ENCODE measurements at places on chromosomes 3 and 15. TPM values are rescaled to one million over a fixed set of nuclear protein-coding genes. Genes with fewer than 3 reads are reported as not detected.

The TATDN2 gene
- 21.4 TPM for total RNA-seq

The GOLGA8R gene
- total RNA-seq, result 1.2 TPM

The ANKRD63 gene
- not detected for total RNA-seq

The VIPR1 gene
- total RNA-seq, result 0.56 TPM

The SPSB4 gene
- 0.40 TPM for total RNA-seq

The SH2D7 gene
- not detected for total RNA-seq

The GLDN gene
- 1.1 TPM for total RNA-seq

The MYH15 gene
- 0.10 TPM for total RNA-seq

The C3orf20 gene
- total RNA-seq, result 0.38 TPM

- peaks cover 19% of the 10 kb centered on the region for H3K4me1 ChIP-seq
- H3K4me3 ChIP-seq, result no peak overlapping the region
- H3K27me3 ChIP-seq, result no peaks in the 10 kb centered on the region
- DNase-seq, result no peak
- H3K36me3 ChIP-seq, result no peaks in the 10 kb centered on the region
- no peak overlapping the region for H3K27ac ChIP-seq
Measured at GRCh38 chr3:61600195-61600594, 38.8 kb downstream of the PTPRG start.

GRCh38 chr3:71684757-71685386 is 40.3 kb downstream of the EIF4E3 start:
- H3K4me1 ChIP-seq, result no peaks in the 10 kb centered on the region
- H3K27me3 ChIP-seq, result no peaks in the 10 kb centered on the region
- no peak for DNase-seq

GRCh38 chr3:134378384-134378783 is 4.1 kb upstream of the AMOTL2 start:
- H3K4me1 ChIP-seq, result peaks cover 19% of the 10 kb centered on the region
- H3K27ac ChIP-seq, result no peak overlapping the region
- H3K4me3 ChIP-seq, result no peak overlapping the region
- H3K27me3 ChIP-seq, result no peaks in the 10 kb centered on the region

DNA sequence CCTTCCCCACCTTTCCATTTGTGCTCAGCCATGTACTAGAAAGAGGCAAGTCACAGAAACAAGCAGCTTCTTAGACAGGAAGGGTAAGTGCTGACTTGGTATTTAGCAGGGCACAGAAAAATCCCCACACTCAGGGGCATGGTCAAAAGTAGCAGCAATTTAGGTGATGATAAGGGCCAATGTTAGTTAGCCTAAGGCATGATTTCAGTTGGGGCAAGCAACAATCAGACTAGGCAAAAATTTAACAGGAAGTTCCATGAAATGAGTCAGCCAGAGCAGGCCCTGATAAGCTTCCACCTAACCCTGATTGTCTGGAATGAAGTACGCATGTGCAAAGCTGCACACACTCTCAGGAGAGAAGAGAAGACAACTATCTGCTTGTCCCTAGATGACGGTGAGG is 423.4 kb upstream of the UBE2E2 start:
- H3K27me3 ChIP-seq, result no peaks in the 10 kb centered on the region
- no peak for DNase-seq
- H3K4me1 ChIP-seq, result no peaks in the 10 kb centered on the region
- H3K36me3 ChIP-seq, result no peaks in the 10 kb centered on the region
- no peak overlapping the region for H3K4me3 ChIP-seq

DNA sequence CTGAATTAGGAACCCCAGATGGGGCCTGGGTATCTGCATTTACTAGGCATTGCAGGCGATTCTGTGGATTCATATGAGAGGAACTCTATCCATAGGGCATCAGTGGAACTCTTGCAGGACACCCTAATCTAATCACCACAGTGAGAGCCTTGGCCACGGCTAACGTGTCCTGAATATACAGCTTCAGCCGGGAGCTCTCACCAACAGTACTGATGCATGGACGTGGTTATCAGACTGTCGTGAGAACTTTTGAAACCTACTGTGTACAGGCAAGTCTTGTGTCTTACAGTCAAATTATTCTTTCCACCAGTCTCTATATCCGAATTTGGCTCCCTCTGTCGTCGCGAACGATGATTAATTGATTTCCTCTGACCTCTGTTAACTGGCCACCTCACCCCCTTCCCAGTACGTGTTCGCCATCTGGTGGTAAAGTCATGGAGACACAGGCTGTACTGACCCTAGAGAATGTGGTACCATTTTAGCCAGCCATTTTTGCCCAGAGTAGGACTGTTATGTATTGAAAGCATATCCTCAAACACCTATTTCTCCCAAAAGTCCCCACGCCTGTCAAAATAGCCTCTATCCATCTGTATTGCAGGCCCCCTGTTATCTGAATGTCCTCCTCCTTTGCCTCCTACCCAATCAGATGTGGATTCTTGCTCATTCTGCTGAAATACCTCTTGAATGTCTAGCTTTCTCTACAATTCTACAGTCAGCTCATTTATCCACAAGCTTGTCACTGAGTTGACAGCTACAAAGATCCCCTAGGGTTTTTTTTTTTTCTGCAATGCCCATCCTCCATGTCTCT is 39.7 kb downstream of the GLDN start:
- H3K4me1 ChIP-seq, result no peaks in the 10 kb centered on the region
- H3K27me3 ChIP-seq, result no peaks in the 10 kb centered on the region
- peak; percentile 58 for DNase-seq
- H3K27ac ChIP-seq, result no peak overlapping the region

DNA sequence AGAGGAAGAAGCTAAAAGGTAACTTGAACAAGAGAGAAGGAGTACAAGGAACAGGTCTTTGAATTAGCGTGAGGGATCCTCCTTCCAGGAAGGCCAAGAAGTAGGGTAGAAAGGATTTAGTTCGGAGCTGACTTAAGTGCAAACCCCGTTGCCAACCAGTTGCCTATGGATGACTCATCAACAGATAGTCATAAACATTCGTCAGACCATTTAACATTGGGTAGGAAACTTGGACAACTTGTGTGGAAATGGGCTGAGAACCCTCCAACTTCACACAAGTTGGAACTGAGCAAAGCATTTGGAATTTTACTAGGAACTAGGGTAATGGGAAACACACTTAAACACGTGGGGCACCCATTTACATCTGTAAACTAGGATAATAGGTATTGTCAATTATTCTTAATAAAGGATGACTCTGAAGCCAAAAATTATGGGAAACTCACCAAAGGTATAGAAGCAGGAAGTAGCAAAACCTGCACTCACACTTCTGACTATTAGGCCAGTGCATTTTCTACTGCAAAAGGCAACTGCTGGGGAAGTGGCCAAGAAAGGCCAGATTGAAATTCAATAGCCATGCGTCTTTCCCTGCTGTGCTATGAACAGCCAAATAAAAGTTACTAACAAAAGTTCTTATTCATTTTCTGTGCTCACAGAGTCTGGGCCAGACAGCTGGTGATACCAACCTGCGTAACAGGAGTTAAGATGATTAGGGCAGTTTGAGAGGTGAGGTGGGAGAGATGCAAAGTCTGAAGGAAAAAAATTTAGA is 174.5 kb upstream of the TMC3 start:
- H3K27ac ChIP-seq, result no peak overlapping the region
- H3K27me3 ChIP-seq, result no peaks in the 10 kb centered on the region
- no peaks in the 10 kb centered on the region for H3K36me3 ChIP-seq
- no peak overlapping the region for H3K4me3 ChIP-seq

- peaks cover 46% of the 10 kb centered on the region for H3K36me3 ChIP-seq
- H3K27ac ChIP-seq, result no peak overlapping the region
- no peak for DNase-seq
- no peak overlapping the region for H3K4me3 ChIP-seq
Measured at GRCh38 chr15:100572362-100572983, 29.5 kb downstream of the LINS1 start.

DNA sequence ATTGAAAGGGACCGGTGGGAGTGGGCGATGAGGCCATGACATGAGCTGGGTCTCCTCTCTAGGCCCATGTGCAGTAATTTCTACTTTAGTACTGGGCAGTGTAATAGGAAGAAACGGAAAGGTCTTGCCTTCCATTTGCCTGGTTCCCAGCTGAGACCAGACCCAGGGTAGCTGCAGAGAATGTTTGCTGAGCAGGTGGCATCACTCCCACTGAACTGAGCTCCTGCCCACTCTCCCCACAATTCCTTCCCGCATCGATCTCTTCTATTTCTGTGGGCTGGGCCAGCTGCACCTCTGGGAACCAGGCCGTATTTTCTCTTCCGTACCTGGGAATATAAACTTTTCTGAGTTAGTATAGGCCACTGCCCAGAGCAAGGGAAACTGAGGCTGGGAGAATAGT is 15.8 kb downstream of the ESYT3 start:
- H3K36me3 ChIP-seq, result no peaks in the 10 kb centered on the region
- no peak overlapping the region for H3K4me3 ChIP-seq
- no peaks in the 10 kb centered on the region for H3K27me3 ChIP-seq
- no peaks in the 10 kb centered on the region for H3K4me1 ChIP-seq
- no peak overlapping the region for H3K27ac ChIP-seq

- peak; percentile 89 for DNase-seq
- peak overlapping the region; percentile 82 for H3K27ac ChIP-seq
- H3K36me3 ChIP-seq, result no peaks in the 10 kb centered on the region
- peaks cover 55% of the 10 kb centered on the region for H3K4me1 ChIP-seq
- H3K4me3 ChIP-seq, result no peak overlapping the region
Measured at GRCh38 chr3:177724020-177724638, 526.8 kb upstream of the TBL1XR1 start.

DNA sequence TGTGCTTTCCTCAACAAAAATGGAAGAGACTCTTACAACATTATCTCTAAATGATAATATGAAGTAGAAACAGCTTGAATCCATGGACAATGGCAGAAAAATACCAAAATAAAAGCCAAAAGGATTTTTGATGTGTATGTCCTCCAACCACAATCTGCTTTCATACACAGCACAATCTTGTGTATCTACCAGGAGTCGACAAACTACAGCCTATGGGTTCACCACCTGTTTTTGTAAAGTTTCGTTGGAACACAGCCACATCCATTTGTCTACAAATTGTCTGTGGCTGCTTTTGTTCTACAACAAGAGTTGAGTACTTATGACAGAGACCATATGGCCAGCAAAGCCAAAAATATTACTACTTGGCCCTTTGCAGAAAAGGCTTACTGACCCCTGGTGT is 88.7 kb upstream of the UBE2E2 start:
- no peak overlapping the region for H3K27ac ChIP-seq
- no peak for DNase-seq
- no peak overlapping the region for H3K4me3 ChIP-seq
- no peaks in the 10 kb centered on the region for H3K36me3 ChIP-seq
- H3K27me3 ChIP-seq, result no peaks in the 10 kb centered on the region

DNA sequence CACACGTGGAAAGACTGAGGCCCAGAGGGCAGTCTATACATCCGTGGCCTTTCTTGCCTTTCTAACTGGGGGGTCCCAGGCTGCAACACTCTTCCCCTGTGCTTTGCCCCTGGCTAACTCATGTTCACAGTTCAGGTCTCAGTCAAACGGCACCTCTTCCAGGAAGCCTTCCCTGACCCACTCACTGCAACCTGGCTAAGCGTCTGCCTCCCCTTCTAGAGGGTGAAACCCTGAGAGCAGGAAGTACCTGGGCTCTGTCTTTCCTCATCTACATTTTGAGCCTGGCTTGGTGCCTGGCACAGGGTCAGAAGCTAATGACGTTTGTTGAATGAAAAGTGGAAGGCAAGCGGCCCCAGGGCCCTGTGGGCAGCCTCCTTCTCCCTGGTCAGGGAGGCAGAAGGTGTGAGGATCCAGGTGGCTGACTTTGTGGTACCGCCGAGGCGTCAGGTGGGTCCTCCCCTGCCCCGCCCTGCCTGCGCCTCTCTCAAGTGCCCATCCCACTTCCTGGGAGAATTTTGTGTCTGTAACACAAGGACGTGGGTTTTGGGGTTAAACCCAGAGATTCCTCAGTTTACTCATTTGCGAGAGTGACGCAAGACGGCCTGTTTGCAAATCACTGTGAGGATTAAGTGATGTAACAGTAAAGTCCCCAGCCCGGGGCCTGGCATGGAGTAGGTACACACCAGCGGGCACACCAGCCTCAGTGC is 32.1 kb downstream of the DNASE1L3 start:
- no peaks in the 10 kb centered on the region for H3K36me3 ChIP-seq
- peaks cover 3% of the 10 kb centered on the region for H3K4me1 ChIP-seq
- H3K27me3 ChIP-seq, result no peaks in the 10 kb centered on the region

DNA sequence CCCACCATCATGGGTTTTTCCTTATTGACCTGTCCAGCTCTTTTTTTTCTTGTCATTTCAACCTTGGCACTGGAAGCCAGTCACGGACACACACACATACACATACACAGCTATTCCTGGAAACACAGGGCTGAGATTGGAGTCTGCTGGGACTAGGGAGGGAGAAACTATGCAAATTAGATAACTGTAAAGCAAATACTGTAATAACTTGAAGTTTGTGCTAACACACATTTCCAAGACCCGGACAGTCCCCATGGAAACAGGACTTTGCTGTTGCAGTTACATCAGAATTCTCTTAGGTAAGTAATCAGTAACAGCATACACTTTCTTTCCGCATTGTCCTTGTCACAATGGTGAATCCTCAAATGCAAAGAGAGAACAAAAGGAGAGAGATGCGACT is 304.4 kb downstream of the KBTBD8 start:
- no peak overlapping the region for H3K27ac ChIP-seq
- H3K4me3 ChIP-seq, result no peak overlapping the region
- DNase-seq, result no peak

GRCh38 chr3:169072494-169072893 is 591.0 kb downstream of the MECOM start:
- H3K4me3 ChIP-seq, result no peak overlapping the region
- H3K27me3 ChIP-seq, result no peaks in the 10 kb centered on the region
- no peak for DNase-seq
- no peak overlapping the region for H3K27ac ChIP-seq

GRCh38 chr15:92048739-92049138 is 195.2 kb downstream of the SLCO3A1 start:
- H3K4me3 ChIP-seq, result no peak overlapping the region
- no peaks in the 10 kb centered on the region for H3K4me1 ChIP-seq
- DNase-seq, result no peak
- no peaks in the 10 kb centered on the region for H3K36me3 ChIP-seq
- no peaks in the 10 kb centered on the region for H3K27me3 ChIP-seq

DNA sequence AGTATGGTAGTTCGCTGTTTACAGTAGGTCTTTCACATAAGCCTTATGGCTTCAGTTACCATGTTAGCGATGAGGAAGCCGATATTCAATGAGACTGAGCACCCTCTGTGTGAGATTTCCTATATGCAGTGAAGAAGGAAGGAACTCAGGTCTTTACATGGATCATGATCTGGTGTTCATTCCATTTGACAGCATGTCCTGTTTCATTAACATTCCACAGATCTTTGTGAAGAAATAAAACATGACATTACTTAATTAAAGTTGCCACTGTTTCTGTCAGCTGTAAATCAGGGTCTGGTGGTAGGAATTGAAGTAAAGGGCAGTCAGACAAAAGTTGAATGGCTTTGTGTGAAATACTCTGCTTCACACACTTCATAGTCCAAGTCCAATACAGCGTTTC is 768.6 kb downstream of the ZPLD1 start:
- no peak for DNase-seq
- no peak overlapping the region for H3K27ac ChIP-seq
- no peaks in the 10 kb centered on the region for H3K27me3 ChIP-seq
- no peaks in the 10 kb centered on the region for H3K4me1 ChIP-seq

DNA sequence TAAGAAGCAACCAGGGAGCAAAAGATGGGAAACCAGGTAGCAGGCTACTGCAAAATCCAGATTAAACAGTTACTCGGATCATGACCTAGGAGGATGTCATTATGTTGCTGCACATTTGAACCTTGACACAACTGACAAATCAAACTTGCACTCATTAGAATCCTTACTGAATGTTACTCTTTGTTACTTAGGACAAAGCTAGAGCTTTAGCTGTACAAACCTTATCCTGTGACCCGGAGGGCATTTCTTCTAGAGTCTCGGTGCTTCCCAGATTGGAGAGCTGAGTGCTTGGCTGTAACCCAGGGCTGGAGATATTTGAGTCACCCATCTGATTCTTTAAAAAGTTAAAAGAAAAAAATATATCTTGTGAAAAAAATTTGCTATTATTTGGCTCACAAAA is 43.4 kb downstream of the DCP1A start:
- peaks cover 12% of the 10 kb centered on the region for H3K4me1 ChIP-seq
- H3K27me3 ChIP-seq, result no peaks in the 10 kb centered on the region
- H3K36me3 ChIP-seq, result peaks cover 6% of the 10 kb centered on the region
- no peak for DNase-seq
- H3K27ac ChIP-seq, result peak overlapping the region; percentile 21
- no peak overlapping the region for H3K4me3 ChIP-seq

Measured in psoas muscle (tissue), 8 donors.